CD4-positive, alpha-beta T cell (primary cell): ENCODE measurements at places on chromosomes 11 and 22. TPM values are rescaled to one million over a fixed set of nuclear protein-coding genes. Genes with fewer than 3 reads are reported as not detected.
A peak's percentile ranks its signal among the peaks of the same experiment; 100 is the strongest.

The OR8G5 gene
- not detected for total RNA-seq

DNA sequence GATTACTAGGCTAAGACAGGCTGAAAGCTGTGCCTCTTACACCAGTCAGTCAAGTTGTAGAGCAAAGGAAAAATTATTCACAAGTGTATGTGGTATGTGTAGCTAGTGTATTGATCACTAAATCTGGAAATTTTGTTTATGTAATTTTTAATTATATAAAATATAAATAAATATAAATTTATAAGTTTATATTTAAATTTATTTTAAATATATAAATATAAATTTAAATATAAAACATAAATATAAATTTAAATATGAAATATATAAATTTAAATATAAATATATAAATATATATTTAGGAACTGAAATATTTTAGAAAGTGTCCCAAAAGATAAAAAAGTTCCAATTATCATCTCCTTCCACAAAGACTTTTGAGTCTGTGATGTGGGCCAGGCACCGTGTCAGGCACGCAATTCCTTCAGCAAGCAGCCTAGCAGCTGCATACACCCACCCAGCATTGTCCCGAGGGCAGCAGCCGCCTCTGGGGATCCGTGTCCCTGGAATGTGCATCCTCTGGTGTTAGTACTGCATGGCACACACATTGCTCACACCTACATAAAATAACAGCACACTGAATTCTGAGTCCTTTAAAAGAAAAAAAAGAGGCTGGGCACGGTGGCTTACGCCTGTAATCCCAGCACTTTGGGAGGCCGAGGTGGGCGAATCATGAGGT lies 1098.0 kb downstream of the BRD1 start:
- no peak for DNase-seq

The TOLLIP gene
- 41.0 TPM for total RNA-seq

The GAL3ST3 gene
- total RNA-seq: not detected

The OR2AG2 gene
- total RNA-seq: not detected

DNA sequence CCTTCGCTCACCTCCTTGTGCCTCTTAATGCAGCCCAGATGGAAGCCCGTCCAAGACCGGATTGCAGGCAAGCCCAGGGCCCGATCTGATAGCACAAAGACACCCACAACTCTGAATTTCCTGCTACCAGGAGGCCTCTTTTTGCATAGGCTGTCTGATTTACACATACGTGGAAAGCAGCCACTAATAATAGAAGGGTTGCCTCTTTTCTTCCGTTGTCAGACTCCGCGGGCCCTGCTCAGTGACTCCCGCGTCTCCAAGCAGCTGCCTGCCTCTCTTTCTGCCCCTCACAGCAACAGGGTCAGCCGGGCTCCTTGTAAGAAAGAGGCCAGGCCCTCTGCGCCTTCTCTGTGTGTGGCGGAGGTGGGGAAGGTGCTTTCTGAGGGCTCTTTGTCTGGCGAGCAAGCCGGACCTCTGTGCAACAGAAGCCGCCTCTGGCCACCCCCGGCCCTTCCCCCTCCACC lies 26.7 kb downstream of the FLI1 start:
- DNase-seq: peak; percentile 25

DNA sequence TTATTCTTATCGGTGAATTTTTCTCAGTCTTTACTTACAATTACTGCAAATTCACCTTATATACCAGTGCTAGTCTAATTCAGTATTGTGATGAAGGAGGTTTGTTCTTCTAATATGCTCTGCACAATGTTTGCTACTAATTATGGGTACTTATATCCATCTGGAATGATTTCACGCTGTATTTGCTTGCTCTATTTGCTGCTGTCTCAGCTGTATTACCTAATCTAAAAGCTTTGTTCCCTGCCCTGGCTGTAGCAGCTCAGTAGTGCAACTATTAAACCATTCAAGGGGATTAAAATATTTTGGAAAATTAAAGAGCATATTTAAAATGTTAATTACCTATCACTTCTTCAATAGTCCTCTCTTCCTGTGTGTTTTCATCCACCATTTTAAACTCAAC lies 375.3 kb downstream of the LUZP2 start:
- no peak for DNase-seq
